ENCODE measurements at places on chromosomes 2 and 18.

GRCh38 chr2:218027426-218028188 is 24.8 kb upstream of the TNS1 start:
- DNase-seq: no peak

GRCh38 chr2:102618452-102619413 is 620 bp upstream of the SLC9A2 start:
- DNase-seq: peak; percentile 53

GRCh38 chr2:127098711-127099110 is 8.2 kb downstream of the BIN1 start:
- no peak for DNase-seq

DNA sequence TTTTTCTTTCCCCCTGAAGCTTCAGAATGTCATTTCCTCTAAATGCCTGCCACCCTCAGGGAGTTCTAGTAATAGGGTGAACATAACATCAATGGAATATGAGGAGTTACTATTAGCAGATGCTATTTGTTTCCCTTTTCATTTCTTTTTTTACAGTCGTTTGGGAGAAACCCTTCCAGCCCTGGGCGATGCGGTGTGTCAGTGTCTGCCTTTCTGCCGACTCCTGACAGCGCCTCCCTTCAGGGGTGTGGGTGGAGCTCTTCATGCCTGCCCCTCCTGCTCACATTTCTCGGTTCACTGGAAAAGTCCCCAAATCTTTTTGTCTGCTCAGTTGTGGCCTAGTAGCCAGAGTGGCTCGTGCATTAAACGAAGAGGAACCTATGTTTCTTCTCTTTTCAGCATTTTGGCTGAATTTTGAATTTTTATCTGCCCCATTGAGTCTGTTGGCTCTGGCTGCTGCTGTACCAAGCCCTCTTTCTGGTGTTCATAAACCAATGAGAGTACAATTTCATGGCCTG is 72.3 kb downstream of the FMNL2 start:
- DNase-seq: no peak

DNA sequence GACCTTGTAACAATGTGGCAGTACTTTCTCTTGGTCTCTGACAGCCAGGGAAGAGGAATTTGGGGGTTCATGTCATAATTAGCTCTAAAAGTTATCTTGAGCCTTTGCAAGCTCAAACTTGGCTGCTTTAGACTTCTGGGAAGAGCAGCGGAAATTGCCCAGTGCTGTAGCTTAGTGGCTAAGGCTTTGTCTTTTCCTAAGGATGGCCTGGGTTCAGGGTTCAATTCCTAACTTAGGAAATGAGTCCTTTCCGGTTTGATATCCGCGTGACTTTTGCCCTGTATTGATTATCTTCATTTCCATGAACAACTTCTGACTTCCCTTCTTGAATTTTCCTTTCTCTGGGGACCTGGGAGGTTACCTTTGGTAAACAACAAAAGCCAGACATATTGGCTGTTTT is 961.0 kb downstream of the CNTNAP5 start:
- DNase-seq: no peak

DNA sequence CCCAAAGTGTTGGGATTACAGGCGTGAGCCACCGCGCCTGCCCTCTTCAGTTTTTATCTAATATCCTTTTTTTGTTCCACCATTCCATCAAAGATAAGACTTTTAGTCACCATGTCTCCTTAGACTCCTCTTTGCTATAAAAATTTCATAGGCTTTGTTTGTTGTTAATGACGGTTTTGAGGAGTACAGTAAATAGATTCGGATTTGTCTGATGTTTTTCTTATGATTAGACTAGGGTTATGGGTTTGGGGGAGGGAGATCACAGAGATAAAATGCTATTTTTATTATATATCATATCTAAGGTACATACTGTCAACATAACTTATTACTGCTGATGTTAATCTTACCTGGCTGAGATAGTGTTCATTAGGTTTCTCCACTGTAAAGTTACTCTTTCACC is 6.2 kb downstream of the IL36B start:
- DNase-seq: no peak

DNA sequence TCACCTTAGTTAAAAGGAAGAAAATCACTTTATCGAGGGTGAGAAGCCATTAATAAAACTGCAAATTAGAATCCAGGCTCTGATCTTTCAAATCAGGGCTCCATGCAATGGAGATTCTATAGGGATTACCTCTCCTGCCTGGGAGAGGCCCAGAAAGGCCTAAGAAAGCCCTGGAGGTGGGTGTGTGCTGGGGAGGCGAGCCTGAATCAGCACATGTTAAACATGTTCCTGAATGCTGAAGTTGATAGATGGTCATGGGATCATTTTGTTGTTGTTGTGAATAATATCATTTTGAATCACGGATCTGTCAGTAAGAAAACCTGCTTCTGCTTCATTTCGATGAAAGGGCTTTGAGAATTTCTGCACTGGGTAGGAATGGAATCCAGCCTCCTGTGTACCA is 254.3 kb downstream of the ACKR3 start:
- no peak for DNase-seq

- no peak for DNase-seq
Measured at GRCh38 chr2:235553696-235554100, 59.9 kb downstream of the AGAP1 start.

DNA sequence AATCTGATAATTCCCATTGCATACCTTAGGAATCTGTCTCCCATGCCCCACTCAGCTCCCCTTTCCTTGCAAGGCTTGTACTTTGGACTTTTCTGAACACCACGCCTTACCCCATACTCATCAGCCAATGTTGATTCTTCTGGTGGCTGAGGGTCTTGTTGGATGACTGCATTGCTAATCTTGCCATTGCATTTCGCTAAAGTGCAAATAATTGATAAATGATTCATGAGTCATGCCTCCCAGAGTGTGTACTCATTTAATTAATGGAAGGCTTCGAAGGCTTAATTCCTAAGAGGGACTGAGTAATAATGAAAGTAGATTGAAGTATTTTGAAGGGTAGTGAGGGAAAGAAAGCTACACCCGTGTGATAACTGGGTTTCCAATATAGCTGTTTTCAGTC is 28.0 kb upstream of the PPP1R1C start:
- DNase-seq: no peak

DNA sequence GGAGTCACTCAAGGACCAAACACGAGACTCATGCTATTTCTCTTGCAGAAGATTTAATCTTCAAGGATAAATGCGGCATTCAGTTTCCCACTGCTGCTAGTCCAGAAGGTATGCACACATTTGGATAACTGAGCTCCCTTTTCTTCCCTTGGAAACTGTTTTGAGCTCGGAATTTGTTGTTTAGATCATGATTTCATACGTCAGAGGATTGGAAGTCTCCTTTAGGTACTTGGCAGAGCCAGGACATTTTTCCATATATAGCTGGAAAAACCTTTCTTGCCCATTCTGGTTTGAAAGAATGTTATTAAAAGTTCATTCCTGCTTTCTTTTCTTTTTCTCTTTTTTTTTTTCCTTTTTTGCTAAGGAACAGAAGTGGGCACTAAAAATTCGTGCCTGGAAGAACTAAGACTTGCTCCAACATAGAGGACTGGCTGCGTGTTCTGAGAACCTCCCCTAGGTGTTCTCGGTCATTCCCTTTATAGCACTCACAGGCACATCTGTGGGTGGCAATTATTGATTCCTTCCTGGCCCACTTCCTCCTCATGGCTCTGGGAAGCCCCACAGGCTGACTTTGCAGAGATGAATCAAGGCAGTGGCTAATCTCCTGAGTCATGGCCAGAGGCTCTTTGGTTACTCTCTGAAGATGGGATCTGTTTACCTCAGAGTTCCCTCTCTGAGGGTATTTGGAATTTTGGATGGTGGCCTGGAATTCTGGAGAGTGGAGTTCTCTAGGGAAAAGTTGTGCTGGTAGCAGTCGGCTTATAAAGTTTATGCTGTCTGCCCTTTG is 104.8 kb downstream of the PLCL1 start:
- DNase-seq: no peak

- no peak for DNase-seq
Measured at GRCh38 chr2:166163775-166164174, 36.0 kb upstream of the SCN1A start.

- DNase-seq: no peak
Measured at GRCh38 chr18:74478880-74479279, 17.3 kb upstream of the CNDP2 start.

GRCh38 chr2:102672107-102672776 is 52.9 kb downstream of the SLC9A2 start:
- DNase-seq: no peak

DNA sequence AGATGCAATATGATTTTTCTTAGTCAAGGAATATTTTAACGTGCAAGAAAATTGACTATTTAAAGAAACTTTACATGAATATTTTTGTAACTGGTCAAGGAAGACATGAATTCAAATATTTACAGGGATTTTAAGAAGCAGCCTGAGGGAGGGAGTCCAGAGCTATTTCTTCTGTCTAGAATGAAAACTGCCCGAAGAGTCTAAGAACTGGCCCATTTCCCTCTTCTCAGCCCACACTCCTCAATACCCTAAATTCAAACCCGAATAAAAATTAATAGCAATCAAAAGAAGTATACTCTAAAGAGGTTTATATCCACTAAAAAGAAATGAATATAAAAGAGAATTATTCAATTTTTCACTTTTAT is 6.5 kb upstream of the NDUFV2 start:
- DNase-seq: no peak

DNA sequence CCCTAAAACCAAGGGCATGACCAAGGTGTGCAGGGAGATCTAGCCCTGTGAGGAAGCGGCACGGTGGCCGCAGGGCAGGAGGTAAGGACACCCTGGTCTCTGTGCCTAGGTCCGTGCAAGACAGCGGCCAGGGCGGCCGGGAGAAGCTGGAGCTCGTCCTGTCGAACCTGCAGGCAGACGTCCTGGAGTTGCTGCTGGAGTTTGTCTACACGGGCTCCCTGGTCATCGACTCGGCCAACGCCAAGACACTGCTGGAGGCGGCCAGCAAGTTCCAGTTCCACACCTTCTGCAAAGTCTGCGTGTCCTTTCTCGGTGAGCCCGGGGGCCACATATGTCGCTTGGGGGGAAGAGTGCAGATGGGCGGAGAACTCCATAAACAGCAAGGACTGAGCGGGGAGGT is 235.4 kb downstream of the ATAD2B start:
- DNase-seq: no peak

DNA sequence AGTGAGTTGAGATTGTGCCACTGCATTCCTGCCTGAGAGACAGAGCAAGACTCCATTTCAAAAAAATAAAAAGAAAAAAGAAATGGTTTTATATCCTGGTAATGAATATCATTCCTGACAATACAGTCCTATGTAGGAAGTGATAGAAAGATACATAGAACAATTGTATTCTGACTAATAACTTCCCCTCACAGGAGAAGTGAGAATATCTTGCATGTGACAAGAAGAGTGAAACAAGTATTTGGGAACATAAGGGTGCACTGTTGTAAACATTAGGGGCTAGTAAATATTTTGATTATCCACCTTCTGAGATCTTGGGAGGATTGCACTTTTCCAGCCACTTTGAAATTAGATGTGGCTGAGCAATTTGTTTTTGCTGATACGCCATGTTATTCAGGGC is 40.7 kb downstream of the KLHL14 start:
- no peak for DNase-seq

GRCh38 chr18:27824841-27825681 is 351.9 kb downstream of the CDH2 start:
- peak; percentile 52 for DNase-seq

GRCh38 chr2:40286721-40287120 is 165.2 kb downstream of the SLC8A1 start:
- peak; percentile 16 for DNase-seq

DNA sequence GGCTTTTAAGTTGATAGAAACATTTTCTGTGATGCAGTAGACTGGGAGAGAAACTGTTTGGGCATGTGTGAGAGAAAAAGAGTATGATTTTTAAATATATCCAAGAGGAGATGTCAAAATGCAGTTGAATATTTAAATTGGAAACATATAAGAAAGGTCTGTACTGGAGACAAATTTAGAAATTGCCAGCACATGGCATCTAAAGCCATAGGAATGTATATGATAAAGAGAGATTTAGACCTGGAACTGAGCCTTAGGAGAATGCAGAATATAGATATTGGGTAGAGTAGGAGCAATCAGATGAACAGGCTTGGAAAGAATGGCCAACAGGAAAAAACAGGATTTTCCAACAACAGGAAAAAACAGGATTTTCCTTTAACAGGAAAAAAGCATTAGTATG is 680.8 kb downstream of the MBD2 start:
- DNase-seq: no peak

DNA sequence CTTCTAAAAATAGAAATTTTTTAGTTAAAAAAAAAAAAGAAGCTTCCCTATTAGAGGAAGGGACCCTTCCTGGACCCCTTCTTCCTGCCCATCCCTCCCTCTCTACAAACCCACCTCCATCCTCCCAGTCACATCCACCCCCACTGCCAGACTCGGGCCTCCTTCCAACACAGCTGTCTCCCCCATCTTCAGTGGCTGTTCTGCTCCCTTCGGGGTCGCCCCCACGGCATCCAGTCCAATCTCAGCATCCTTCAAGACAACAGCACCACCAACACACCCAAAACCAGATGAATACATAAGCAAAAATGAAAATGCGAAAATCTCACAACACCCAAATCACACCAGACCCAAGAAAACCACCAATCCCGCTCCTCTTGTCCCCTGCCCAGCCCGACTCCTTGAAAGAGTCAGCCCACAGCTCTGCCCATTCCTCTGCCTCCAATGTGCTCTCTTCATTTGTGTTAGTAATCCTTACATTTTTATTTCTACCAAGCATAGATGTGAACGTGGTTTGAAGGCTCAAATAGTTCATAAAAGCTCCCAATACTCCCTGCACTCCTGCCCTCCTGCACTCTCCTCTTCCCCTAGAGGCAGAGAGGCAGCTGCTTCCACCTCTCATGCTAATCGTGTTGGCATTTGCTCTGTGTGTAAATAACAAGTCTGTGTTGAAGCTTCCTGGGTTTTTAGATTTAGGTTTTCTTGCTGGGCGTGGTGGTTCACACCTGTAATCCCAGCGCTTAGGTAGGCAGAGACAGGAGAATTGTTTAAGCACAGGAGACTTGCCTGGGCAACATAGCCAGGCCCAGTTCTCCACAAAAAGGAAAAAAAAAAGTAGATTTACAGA is 37.0 kb downstream of the MAL start:
- peak; percentile 67 for DNase-seq

DNA sequence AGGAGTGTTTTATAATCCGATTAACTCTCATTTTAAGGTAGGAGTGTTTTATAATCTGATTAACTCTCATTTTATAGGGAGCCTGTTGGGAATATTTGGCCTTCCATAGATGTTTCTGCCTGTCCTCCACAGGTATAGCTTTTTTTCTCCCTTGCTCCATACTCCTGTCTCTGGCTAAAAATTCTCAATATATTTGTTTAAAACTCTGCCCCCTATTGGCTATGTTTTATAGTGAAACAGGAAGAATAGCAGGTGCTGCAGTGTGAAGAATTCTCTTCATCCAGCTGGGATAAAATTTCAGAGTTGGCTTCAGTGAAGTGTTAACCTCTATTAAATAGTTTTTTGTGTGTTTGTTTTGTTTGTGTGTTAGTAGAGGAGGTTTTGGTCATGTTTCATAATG is 1046.0 kb upstream of the TMEFF2 start:
- DNase-seq: no peak

DNA sequence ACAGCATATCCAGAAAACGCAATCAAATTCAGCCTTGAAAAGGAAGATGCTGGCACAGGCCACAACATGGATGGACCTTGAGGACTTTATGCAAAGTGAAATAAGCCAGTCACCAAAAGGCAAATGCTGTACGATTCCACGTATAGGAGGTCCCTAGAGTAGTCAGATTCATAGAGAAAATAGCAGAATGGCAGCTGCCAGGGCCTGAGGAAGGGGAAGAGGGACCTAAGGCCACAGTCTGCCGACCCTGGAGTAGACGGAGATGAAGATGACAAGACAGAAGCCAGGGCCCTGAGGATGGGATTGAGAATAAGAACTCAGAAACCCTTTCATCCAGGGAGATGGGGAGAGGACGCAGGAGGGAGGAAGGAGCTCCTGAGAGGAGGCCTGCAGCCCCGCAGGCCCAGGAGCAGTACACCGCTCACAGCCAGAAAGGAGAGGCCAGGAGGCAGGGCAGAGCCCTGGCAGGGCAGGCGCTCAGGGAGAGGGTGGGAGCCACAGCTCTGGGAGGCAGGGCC is 8.1 kb upstream of the MTERF4 start:
- DNase-seq: no peak
